Ovary (tissue), 10 donors: ENCODE measurements at places on chromosomes 2 and 18. TPM values are rescaled to one million over a fixed set of nuclear protein-coding genes. Genes with fewer than 3 reads are reported as not detected.

- DNase-seq = no peak
These were observed 115.6 kb downstream of the PPP1R1C start for GRCh38 chr2:182101263-182101662.

DNA sequence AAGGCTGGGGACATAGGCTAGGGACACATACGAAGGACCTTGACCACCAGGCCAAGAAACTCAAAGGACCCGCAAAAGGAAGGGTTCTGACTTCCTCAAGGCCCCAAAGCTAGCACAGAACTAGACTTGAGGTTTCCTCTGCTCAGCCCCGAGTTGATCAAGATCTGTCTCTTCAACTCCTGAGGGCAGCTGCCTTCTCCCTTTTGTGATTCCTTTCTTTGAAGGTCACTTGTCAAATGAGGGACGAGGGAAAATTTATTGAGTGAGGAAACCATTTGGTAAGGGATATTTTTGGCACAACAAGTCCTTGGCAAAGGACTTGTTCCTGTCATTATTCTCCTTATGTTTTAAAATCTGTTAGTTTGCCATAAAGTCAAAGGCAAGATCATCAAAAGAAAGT, 12.3 kb upstream of the ROCK2 start:
- no peak for DNase-seq

DNA sequence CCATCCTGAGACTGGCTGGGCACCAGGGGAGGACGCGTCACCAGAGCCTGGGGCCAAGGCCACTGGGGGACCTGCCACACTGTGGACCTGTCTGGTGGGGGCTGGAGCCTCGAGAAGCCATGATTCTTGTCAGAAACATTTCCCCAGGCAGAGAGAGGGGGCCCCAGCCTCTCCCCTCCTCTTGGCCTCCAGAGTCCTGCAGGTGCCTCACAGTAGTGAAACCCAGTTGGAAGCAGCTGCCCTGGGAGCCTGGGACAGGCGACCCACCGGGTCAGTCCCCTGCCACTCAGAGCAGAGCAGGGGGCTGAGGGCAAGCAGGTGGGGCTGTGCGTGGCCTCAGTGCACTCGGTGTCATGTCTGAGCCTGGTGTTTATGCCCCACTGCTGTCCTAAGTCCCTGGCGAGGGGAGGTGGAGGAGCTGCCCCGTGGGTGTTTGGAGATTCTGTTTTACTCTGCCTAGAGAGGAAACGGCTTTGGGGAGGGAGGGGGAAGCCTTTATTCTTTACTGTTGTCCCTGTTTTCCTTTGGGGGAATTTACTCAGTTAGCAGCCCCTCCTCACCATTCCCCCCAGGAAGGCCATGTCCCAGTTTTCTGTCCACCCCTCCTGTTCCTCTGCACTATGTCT, 7.7 kb downstream of the OXER1 start:
- no peak for DNase-seq

GRCh38 chr18:54269893-54270844, 852 bp downstream of the POLI start:
- peak; percentile 49 for DNase-seq

DNA sequence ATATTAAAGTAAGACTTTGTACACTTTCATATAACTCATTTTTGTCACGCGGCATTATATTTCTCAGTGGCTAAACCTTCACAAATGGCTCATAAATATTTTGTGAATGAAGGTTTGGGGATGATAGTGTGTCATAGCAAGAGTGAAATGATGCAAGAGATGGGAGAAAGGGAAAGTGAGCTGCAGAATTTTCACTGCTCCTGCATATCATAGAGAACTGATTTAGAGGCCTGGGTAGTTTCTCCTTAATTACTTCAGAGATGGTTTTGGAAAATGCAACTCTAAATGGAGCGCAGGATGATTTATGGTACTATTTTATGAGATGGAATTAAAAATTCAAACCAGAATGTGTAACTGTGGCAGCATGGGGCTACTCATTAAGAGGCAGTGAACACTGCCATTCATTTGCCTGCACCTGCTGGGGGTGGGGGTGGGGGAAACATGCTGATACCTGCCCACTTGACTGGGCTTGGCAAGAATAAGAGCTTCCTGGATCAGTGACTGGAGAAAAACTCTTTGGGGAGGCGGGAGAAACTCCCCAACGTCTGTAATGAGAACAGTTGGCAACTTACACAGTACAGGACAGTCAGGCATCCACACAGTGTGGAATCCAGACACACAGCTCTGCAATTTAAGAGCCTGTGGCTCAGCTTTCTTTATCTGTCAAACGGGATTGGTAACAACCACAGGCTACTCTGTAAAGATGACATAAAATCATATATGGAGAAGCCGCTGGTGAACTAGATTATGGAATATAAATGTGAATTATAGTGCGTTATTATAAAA, 941.9 kb downstream of the SLC4A3 start:
- no peak for DNase-seq

- no peak for DNase-seq
These were observed 21.6 kb downstream of the TIA1 start for GRCh38 chr2:70226781-70227180.

- DNase-seq = no peak
These were observed 511.1 kb upstream of the ID2 start for GRCh38 chr2:8170552-8171327.

DNA sequence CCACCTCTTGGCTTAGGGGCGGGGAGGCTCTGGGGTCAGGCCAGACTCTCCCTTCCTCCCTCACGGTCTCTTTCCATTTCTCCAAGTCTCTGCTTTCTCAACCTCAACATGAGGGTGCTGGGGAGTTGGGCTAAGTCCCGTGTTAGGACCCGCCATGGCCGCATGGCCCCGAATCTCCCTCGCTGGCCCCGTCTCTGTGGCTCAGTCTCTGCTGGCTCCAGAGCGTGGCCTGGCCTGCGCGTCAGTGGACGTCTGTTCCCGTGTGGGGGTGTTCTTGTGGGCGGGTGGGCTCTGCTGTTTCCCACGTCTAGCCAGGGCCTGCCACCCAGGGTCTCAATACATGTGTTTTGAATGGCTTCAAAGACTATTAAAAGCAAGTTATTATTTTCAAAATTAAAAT, 12.4 kb downstream of the ALLC start:
- no peak for DNase-seq

DNA sequence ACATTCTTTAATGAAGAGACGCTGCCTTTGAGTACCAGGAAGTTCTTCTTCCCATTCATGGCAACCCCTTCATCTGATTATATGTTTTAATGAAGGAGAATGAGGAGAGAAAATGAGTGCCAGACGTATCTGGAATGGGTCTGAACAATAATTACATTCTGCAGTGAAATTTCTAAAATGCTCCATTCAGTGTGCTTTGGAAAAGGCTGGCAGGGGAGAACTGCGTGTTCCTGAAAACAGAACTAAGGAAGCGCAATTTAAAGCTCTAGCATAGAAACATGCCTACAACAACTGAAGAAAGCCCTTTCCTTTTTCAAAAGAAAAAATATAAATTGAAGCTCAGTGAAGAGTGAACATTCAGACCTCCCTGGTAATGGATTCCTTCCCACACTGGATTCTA, 58.8 kb downstream of the BOD1L2 start:
- no peak for DNase-seq

DNA sequence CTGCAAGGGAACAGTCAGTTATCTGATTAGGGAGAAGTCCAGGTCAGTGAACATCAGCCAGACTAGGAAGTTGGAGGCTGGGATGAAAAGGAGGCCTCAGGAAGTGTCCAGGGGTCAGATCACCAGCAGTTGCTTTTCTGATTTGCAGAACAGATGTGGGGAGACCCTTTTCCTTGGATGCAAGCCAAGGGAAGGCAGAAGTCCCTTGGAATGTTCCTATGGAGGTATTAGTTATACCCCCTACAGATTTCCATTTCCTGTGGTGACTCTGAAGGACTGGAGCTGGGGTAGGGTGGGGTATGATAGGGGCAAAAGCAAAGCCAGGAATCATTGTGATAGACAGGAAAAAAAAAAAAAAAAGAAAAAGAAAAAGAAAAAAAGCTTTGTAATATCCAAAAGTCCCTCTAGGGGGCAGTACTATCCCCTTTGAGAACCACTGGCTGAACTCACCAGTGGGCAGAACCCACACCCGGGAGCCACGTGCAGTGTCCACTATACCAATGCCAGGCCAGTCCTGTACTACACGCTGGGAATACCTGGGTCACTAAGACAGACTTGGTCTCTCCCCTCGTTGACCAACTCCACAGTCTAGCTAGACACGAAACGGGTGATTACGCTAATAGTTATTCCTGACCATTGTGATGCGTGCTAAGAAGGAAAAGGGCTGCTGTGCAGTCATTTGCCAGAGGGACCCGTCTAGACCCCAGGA, 7.4 kb downstream of the DYSF start:
- no peak for DNase-seq

GRCh38 chr2:32249731-32250236, 14.9 kb downstream of the NLRC4 start:
- no peak for DNase-seq

GRCh38 chr2:239773228-239774141, 251.7 kb downstream of the NDUFA10 start:
- no peak for DNase-seq

DNA sequence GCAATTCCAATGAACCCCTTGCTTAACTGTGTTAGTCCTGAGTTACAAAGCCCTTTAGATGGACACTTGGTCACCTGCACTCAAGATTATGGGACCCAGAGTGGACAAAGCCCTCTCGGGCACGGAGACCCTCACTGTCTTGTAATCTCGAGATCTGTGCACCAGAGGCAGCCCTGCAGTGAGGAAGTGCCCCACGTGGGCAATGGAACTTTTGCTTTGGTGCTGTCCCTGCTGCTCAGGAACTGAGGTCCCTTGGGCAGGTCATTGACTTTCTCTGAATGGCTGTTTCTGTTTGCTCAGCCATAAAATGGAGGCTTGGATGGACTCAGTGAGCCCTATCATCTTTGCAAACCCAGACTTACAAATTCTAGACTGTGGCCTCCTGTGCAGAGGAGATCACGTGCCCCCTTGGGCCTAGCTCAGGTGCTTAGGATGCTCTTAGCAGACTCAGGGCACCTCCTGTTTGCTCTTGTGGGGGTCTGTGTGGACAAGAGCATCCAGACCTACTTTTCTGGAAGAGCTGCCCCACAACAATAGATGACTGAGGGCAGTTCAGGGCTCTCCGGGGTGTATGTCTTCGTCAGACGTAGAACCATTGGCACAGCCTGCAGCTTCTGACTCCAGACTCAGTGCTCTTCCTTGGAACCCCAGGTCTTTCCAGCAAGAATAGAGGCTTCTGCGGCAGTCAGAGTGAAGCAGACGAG, 94.5 kb upstream of the HS6ST1 start:
- peak; percentile 8 for DNase-seq

Gene EGR4
- 0.04 TPM for polyA plus RNA-seq

Gene IL36B
- not detected for polyA plus RNA-seq

Gene CNDP1
- polyA plus RNA-seq = not detected

Gene SPATA3
- not detected for polyA plus RNA-seq

Gene FAM210A
- polyA plus RNA-seq = 4.7 TPM

Gene DSC2
- 0.77 TPM for polyA plus RNA-seq

Gene RBM44
- polyA plus RNA-seq = 0.13 TPM

Gene PAIP2B
- polyA plus RNA-seq = 8.9 TPM

Gene DNAJC5G
- 0.16 TPM for polyA plus RNA-seq
